ENCODE measurements at places on chromosomes 13 and 19.
A peak's percentile ranks its signal among the peaks of the same experiment; 100 is the strongest.

DNA sequence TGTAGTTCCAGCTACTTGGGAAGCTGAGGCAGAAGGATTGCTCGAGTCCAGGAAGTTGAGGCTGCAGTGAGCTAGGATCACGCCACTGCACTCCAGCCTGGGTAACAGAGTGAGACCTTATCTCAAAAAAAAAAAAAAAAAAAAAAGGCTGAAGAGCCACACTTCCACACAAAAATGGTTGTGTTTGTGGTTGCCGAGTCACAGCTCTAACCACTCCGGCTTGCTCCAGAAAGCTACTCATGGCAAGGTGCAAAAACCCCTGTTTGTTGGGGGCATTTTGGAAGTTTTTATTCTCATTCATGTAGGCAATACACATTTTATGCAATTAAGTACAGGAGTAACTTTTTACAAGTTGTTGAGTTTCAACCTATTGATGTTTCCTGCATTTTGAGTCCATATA is 93.5 kb downstream of the INSR start:
- DNase-seq: no peak

DNA sequence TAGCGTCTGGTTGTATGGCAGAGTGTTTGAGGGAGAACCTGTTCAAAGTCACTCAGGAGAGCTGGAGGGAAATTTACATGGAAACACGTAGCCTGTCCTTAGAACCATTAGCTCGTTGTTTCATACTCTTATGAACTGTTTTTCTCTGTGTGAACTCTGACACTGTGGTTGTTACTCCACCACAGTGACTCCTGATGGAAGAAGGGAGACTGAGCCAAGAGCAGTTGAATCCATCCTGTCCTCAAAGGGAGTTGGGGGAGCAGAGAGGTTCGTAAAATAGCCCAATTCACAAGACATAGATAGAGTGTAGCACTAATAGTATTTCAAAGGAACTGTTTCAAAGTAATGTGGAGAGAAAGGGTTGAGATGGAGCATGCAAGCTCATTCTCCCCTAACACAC is 964.8 kb downstream of the PCDH9 start:
- no peak for DNase-seq

DNA sequence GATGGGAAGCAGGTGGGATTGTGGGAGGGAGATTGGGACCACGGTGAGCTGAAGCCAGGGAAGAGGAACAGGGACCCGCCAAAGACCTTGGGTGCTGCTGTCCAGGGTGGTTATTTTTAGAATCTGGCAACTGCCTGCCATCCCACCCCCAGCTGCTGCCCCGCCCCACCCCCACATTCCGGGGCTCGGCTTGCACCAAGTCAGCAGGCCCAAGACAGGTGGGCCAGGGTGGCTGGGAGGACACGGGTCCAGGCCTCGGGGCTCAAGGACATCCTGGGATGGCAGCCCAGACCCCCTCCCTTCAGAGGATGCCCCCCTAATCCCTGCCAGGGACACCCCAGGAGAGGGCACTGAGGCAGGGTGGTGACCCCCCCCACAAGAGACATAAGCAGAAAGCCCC is 827 bp downstream of the CKM start:
- no peak for DNase-seq

DNA sequence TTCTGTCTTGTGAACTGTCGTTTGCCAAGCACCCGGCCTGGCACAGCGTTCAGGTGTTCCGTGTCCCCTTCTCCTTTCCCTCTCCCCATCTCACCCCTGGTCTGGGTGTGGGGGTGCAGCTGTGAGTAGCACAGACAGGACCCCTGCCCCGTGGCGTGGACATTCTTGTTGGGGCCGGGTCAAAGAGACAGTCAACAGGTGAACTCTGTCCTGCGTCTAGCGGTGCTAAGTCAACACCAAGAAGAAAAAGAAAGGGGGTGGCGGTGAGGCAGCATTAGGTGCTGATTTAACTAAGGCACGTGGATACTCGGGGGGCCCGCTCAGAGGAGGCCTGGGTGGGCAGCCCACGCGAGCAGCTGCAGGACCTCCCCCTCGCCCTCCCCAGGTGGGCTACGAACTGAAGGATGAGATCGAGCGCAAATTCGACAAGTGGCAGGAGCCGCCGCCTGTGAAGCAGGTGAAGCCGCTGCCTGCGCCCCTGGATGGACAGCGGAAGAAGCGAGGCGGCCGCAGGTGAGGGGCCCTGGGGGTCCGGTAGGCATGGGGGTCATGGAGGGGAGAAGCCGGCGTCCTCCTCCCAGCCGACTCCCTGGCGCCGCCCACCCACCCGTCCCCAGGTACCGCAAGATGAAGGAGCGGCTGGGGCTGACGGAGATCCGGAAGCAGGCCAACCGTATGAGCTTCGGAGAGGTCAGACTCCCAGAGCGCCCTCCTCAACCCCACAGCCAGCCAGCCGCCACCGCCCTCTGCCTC is 9.7 kb upstream of the CNOT3 start:
- no peak for DNase-seq

DNA sequence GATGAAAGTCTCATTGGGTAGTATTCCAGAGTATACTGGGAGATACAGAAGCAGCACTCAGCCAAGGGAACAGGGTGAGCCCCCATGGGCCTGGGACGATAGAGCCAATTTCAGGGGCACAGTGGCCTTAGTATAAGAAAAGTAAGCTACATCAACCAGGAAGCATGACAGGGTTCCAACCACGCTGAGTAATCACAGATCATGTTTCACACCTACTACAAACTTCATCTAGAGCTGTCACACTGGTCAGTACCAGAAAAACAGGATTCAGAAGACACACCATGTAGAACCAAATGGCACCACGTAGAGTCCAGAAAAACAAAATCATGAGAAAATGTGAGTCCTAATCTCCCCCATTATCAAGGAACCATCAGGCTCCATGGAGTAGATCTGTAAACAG is 1292.4 kb upstream of the MIR17HG start:
- peak; percentile 15 for DNase-seq

DNA sequence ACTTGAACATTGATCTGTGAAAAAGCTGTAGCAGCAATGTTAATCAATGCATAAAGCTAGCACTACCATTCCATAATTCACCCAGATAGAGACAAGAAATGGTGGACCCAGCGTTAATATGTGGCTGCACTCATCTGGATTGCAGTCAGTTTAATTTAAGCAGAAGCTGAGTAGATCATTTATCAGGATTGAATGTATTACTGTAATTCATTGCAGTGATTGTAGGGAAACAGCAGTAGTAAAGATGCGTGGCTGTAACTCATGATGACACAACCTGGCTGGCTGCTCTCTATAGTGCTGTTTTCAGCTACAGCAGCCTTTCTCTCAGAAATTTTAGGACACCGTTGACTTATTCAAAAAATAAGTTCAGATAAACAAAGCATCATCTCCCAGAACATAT is 499.5 kb upstream of the SLITRK6 start:
- no peak for DNase-seq

GRCh38 chr13:110262508-110263291 is 44.3 kb downstream of the COL4A1 start:
- DNase-seq: no peak

Data from DMS153 (cell line).